ENCODE measurements at places on chromosomes 12 and 14. TPM values are rescaled to one million over a fixed set of nuclear protein-coding genes. Genes with fewer than 3 reads are reported as not detected.

GRCh38 chr14:64695071-64695470 is 9.2 kb upstream of the PLEKHG3 start:
- no peak for DNase-seq

- no peak for DNase-seq
Measured at GRCh38 chr12:95131589-95132340, 58.3 kb upstream of the NR2C1 start.

The RPGRIP1 gene
- total RNA-seq, result under 0.01 TPM

The SLC6A13 gene
- total RNA-seq, result not detected

GRCh38 chr12:73465106-73465505 is 1072.5 kb upstream of the ATXN7L3B start:
- DNase-seq, result no peak

GRCh38 chr12:64737539-64737938 is 21.7 kb downstream of the GNS start:
- DNase-seq, result no peak

The TNS2 gene
- total RNA-seq, result 52.4 TPM

The CRACR2A gene
- total RNA-seq, result 3.3 TPM

The PDZRN4 gene
- not detected for total RNA-seq

The SERPINA4 gene
- total RNA-seq, result not detected

GRCh38 chr14:93028724-93029076 is 87.0 kb downstream of the ITPK1 start:
- no peak for DNase-seq

The PLEK2 gene
- total RNA-seq, result 0.51 TPM

DNA sequence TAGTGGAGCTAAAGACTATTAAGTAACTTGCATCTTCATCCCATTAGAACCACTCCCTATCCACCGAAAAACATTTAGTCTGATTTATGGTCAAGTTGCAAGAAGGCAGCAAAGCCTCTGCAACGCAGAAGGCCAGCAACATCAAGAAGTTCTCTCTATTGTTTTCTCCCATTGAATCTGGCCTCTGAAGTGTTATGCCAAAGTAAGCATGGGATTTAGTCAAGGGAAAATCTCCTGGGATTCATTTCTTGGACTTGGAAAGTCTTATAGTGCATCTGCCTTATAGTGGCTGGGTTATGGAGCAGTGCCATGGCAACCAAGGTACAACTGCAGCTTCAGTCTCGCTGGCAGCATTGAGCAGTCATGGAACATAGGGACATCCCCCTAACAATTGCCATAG is 87.7 kb upstream of the KRR1 start:
- DNase-seq, result no peak

The RNASE2 gene
- total RNA-seq, result not detected
